Left lobe of liver (tissue), 2 donors: ENCODE measurements at places on chromosomes 3 and 15. TPM values are rescaled to one million over a fixed set of nuclear protein-coding genes. Genes with fewer than 3 reads are reported as not detected.

GRCh38 chr3:68757157-68757556 lies 175.2 kb downstream of the TAFA4 start:
- no peak for DNase-seq

Gene SERPINI1
- 0.86 TPM for total RNA-seq

DNA sequence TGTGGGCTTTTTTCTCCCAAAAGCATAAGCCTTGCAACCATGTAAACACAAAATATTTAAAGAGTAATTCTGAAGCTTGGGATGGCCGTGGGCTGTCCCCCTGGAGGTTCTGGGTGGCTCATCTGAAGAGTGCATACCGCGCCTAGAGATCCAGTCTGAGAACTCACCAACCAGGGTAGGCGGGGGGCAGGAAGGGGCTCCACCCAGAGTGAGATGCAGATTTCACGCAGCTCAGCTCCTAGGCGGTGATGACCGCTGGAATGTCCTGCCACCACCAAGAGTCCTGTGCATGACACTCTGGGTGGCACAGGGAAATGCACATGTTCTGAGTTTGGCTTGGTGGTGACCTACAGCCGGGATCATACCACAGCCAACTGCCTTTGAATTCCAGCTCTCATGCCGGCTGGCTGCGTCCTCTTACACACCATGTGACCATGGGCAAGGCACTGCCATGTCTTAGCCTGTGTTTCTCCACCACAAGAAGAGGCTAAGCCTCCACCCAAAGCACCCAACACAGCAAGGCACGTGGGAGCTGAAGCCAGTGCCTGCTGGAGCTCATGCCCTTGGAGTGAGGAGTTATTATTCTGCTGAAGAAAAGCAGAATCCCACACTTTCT lies 125.1 kb upstream of the IQSEC1 start:
- DNase-seq = peak; percentile 44

GRCh38 chr15:101449471-101450402 lies 39.8 kb downstream of the PCSK6 start:
- DNase-seq = peak; percentile 42

Gene ABI3BP
- total RNA-seq = 2.6 TPM

DNA sequence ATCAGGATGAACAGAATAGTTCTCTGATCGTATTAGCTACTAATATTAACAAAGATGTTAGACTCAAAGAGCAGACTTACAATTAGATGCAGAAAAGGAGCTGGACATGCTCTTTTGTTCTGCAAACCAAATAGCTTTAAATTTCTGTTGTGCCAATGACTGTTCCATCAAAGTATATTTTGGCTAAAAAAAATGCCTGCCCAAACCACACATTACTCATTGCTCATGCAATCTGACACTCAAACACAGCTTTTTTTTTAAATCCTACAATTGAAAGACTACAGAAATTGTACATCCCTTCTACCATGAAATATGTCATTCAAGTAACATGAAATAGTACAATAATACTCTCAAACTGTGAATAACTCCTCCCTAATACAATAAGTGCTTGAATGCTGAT lies 48.6 kb downstream of the SHOX2 start:
- no peak for DNase-seq

DNA sequence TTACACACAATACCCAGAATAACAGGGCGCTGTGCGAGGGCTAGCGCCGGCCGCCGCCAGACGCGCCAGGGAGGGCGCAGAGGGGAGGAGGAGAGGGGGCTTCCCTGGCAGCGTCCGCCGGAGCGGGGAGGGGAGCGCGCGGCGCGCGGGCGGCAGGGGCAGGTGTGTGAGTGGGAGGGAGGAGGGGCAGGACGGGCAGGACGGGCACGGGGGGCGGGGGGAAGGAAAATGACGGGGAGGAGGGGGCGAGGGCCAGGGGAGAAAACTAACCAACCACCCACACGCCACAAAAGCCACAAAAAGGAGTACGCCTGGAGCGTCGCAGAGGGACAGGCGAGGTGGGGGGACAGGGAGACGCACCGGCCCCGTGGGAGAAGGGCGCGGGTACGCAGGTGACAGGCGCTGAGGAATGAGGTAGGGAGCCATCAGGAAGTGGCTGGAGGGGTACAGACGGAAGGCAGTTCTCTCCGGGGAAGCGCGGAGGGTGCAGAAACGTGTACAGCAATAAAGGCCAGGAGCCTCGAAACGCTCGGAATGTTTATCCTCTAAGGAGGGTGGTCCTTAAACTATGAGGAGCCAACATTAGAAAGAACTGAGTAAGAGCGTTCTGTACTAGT lies 610 bp upstream of the SATB1 start:
- DNase-seq = peak; percentile 74
